Amygdala (tissue), 56 donors: ENCODE measurements at places on chromosomes 16 and 17.

DNA sequence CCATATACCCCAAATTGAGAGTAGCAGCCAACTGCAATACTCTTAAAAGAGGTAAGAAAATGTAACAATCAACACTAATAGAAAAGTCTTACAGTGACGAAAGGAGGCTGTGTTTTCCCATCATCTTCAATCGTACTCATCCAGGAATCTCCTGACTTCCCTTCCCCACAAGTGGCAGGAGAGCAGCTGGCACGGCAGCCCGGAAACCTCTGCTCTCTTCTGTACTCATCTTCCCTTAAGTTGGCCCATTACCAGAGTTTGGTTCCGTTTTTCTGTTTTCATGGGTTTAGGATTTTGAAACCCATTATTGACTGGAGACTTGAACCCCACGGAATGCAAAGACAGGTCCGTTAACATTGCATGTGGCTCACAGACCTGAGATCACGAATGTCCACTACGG is 11.7 kb upstream of the CD300H start:
- no peak for DNase-seq

DNA sequence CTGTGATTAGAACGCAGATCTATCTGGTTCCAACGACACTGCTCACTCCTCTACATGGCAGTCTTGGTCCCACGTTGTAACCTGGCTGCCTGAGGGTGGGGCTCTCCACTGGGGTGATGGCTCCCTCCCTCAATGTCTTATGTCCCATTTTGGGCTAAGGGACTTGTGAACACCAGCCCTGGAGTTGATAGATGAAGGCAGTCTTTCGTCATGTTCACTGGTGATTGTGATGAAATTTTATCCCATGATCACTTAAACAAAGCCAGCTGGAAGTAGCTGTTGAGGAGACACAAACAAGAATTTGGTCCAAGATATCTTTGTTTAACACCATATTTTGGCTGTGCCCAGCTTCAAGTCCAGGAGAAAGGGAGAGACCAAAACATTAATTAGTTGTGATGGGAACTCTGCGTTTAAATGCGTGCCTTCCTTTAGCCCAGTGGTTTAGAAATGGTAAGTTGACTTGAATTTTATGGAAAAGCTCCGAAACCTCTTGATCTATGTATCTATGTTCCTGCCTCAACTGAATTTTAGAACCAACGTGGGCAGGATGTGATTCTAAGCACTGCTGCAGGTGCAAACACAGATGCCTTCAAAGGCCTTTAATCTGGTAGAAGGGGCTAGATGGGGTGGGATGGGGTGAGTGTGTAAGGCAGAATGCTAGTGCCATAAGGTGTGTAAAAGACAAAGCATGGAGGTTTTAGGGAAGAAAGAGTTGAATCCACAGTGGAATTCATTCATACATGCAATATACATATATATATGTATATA is 186.8 kb upstream of the IRX3 start:
- DNase-seq: no peak

- no peak for DNase-seq
These were observed 1.7 kb upstream of the CDH11 start for GRCh38 chr16:65123396-65124211.

DNA sequence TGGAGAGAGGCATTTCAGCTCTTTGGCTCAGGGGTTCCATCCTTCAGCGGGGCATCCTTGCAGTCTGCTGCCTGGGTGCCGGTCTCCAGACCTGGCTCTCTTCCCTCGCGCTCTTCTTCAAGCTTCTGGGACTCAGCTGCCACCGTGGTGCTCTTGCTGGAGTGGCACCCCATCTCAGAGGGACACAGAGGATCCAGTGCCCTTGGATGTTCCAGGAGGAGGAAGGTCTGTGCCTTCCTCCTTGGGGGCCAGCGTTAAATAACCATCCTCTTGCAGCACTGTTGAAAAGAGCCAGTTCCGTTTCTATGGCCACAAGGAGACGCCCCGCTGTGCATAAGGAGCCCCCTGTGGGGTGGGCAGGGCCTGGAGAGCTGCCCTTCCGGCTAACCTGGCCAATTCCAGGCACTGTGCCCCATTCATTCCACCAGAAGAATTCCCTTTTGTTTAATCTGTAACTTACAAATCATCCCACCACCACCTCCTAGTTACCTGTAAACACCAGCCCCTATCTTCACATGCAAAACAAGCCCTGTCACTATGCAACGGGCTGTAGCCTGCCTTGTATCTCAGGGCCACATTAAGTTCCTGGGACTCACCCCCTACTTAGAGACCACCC is 8.6 kb downstream of the CHD9NB start:
- no peak for DNase-seq

- no peak for DNase-seq
These were observed 13.8 kb downstream of the ITGB3 start for GRCh38 chr17:47267354-47267828.

GRCh38 chr16:30664616-30665109 is 6.4 kb downstream of the FBRS start:
- DNase-seq: no peak

DNA sequence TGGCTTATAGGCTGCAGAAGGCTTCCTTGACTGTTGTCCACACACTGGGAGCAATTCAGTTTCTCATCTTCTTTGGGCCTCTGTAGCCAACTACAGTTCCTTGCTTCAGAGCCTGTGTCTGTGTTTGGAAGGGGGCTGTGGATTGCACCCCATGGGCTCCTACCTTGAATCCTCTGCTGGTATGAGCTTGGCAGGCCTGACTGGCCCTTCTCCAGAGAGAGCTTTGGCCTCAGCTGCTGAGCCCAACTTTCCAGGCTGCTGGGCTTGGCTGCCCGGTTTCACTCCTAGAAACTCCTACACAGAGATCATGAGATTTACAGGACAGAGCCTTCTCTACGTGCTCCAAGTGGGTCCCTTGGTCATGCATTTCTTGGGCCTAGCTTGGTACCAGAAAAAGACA is 354.4 kb downstream of the SNX29 start:
- no peak for DNase-seq

- no peak for DNase-seq
These were observed 71.3 kb downstream of the IL21R start for GRCh38 chr16:27473101-27473900.

DNA sequence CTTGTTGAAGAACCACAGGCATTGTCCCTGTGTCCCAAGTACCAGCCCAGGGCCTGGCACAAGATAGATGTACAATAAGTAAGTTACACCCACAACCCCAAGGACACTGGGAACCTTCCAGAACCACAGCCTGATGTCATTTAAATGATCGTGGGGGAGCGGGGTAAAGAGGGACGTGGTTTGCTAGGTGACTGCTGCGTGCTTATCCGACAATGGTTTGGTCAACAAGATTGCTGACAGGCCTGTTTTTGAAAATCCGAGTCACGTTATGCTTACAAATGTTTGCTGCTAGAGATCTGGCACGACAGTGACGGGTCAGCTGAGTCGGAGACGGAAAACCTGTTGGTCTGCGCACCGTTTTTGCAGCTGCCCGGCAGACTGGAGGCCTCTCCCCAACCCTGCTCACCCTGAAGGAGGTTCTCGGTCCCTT is 22.8 kb downstream of the COTL1 start:
- DNase-seq: no peak

DNA sequence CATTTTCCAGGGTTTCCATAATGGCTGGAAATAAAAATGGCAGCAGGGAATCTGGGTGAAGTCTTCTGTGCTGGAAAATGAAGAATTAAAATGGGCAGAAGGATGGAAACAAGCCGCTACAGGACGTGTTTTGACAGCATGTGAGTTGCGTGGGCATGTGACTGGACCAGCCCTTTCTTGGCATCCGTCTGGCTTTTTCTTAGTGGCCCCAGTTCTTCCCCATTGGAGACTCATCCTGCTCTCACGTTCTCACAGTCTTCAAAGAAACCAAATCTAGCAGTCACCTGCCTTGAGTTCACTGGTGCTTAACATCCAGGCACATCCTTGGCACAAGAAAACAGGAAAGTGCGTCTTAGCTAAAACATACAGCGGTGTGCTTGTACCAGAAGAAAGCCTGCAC is 180.2 kb upstream of the CACNG5 start:
- no peak for DNase-seq

GRCh38 chr16:11361701-11362451 is 16.6 kb downstream of the RMI2 start:
- DNase-seq: no peak

- DNase-seq: peak; percentile 40
These were observed 63.4 kb downstream of the ADCY9 start for GRCh38 chr16:4052801-4053293.

- DNase-seq: no peak
These were observed 11.6 kb downstream of the PALB2 start for GRCh38 chr16:23629516-23629915.
